ENCODE measurements at places on chromosomes 4 and X.

DNA sequence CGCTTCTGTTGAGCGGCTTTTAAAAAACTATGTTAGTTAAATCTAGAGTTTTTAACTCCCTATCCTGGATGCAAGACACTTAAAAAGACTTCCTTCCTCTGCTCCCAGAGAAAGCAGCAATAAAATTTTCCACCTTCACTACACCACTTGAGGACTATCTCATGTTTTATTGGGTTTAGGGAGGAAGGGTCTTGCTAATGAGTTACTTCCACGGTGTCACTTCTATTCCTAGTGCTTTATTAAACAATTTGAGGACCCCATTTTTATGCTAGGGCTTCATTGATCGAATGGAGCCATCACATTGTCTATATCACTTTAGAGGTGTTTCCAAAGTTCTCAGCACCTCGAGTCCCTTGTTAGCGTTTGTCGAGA lies 3.7 kb upstream of the STIM2 start:
- peak; percentile 54 for DNase-seq

- no peak for DNase-seq
Measured at GRCh38 chr4:48958582-48958981, 27.5 kb upstream of the CWH43 start.

- no peak for DNase-seq
Measured at GRCh38 chrX:38103857-38104812, 97.8 kb downstream of the SYTL5 start.

DNA sequence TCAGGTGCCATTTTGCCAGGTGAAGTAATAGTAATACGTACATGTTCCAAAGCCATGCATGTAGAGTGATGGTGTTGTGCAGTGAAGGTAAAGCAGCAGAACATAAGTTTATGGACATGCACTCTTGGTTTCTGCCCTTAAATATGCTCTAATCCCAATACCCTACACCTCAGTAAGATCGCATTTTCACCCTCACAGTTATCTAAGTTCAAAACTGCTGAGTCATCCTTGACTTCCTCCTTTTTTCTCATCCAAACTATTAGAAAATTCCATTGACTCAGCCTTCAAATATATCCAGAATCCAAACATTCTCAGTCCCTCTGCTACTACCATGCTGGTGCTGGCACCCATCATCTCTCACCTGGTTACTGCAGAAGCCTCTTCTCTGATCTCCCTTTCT lies 652.9 kb upstream of the IGFBP7 start:
- no peak for DNase-seq

- no peak for DNase-seq
Measured at GRCh38 chrX:48579259-48579658, 5.0 kb downstream of the RBM3 start.

- DNase-seq: no peak
Measured at GRCh38 chrX:120450163-120450562, 18.9 kb downstream of the LAMP2 start.

GRCh38 chr4:7747062-7747385 lies 192.6 kb downstream of the AFAP1 start:
- DNase-seq: peak; percentile 65

- DNase-seq: peak; percentile 81
Measured at GRCh38 chr4:68062501-68062900, 67.2 kb downstream of the TMPRSS11F start.

- no peak for DNase-seq
Measured at GRCh38 chr4:26355392-26356052, 34.7 kb downstream of the RBPJ start.

DNA sequence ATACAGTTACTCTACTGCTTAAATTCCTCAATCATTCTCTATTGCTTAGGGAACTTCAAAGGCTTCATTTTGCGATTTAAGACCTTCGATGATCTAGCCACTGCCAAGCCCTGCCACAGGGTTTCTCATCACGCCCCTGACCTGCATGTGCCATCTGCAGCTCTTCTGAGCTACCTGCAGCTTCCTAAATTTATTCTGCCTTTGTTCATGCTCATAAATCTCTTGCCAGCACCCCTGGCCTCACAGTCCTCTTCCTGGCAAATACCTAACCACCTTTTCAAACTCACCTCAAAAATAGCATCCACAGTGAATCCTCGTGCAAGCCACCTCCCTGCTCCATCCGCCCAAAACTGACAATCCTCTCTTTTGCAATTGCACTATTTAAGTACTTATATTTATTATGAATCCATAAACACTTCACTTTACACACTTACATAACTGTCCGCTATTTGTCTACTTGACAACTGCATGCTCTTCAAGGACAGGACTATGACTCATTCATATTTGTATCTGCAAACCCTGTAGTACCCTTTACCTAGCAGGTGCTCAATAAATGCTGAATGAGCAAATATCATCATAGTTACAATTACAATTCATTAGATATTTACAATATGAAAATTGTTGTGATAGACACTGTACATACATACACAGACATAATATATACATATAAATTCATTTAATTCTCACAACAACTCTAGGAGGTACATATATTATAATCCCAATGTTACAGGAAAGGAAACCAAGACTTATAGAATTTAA lies 280.0 kb upstream of the RASGEF1B start:
- DNase-seq: no peak

DNA sequence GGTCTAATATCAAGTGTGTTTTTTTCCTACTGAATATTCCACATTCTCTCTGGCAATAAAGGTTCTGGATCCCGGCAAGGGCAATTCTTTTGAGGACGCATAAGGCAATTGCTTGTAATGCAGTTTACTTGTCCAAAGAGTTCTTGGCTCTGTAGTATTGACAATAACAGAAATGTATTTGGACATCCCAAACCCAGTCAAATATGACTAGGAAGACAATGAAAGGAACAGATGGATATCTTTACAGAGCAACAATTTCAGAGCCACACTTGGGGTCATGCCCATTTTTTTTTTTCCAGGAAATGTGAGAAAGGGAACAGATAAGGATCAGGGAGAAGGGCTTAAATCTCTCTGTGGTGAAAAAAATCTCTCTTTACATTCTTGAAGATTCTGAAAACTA lies 12.2 kb downstream of the GK2 start:
- DNase-seq: no peak

- DNase-seq: no peak
Measured at GRCh38 chr4:8641931-8642650, 49.5 kb downstream of the CPZ start.

DNA sequence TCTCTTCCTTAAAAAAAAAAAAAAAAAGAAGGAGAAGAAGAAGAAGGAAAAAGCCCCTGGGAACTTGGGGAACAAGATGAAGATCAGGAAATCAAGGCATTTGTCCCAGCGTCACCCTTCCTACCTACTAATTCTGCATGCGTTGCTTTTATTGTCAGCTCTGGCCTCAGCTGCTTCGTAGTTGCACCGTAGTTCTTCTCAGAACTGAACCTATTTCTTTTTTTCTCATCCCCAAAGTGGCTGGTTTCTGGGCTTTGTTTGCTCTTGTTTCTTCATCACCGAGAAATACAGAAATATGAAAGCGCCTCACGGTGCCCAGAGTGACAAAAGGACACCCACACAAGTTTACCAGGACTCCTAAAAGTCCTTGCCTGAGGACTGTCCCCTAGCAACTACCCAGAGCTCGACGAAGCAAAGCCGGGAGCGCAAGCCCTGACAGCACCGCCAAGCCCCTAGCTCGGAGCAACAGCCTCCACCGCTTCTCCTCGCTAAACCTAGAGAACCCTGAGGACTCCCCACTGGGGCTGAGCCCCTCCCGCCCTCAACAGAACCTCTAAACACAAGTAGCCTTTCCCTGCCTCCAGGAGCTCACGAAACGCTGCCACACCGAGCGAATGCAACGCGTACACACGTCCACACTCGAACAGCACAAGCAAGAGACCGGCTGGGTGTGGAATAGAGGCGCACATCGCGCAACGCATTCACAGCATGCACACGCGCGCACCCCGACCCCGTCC lies 710 bp downstream of the PRKG2 start:
- no peak for DNase-seq

DNA sequence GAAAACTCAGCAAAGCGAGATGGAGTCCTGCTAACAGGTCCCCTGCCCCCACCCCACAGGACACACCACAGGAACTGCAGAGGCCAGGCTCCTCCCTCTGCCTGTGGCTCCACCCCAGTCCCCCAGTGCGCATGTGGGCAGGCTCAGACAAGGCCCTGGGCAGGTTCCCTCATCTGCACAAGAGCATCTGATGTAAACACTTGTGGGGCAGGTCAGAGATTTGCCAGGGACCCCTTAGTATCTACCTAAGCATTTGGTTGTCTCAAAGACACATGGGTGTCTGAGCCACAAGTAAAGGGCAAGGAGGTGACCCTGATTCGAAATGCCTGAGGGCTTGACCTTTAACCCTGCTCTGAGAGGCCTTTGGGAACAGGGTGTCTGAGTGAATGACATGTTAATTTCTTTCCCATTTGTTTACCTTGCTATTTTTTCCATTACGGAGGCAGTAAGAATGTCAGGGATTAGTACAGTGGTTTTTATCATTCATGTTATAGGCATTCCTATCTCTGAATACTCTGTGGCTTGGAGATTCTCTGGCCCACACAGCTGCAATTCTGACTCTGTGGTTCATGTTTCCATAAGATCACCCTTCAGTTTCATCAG lies 85.3 kb downstream of the ZNF518B start:
- DNase-seq: no peak

DNA sequence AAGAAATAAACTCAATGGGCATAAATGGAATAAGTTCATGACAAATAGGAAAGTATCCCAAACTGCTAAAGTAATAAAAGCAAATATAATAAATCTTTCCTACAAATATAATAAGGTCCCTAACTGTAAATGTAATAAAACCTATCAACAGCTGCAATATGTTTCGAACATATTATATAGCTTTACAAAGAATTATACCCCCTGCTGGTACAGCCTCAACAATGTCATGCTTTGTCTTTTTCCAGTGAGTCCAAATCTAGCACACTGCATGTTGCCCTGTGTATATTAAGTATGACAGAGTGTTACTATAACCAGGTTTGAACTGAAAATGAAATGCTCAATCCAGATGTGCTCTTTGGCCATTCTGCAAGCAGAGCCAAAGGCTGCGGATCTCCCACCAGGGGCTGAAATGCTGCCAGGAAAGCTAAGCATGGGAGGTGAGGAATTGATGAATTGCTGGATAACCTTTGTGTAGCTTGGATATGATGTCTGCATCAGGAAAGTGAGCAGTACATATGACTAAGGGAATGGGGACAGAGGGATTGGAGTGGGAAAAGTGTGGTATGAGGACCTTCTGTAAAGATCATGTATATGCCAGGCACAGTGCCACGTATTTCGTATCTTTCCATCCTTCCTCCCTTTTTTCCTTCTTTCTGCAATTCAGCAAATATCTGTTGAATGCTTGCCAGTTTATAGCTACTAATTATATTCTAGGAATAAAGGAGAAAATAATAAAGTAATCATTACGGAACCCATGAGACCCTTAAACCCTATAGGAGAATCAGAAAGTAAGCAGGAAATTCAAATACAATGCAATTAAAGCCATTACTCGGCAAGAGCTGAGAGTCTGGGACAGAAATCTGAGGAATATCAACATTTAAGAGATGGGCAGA lies 954.6 kb upstream of the LCORL start:
- DNase-seq: no peak

GRCh38 chr4:159871141-159871540 lies 768.3 kb downstream of the RAPGEF2 start:
- DNase-seq: no peak

GRCh38 chr4:2511645-2512131 lies 24.8 kb upstream of the FAM193A start:
- no peak for DNase-seq

- no peak for DNase-seq
Measured at GRCh38 chrX:7116081-7116480, 31.4 kb upstream of the STS start.

GRCh38 chr4:88280228-88280795 lies 4.0 kb downstream of the PPM1K start:
- DNase-seq: no peak

- no peak for DNase-seq
Measured at GRCh38 chr4:83855044-83855443, 319.1 kb downstream of the GPAT3 start.

DNA sequence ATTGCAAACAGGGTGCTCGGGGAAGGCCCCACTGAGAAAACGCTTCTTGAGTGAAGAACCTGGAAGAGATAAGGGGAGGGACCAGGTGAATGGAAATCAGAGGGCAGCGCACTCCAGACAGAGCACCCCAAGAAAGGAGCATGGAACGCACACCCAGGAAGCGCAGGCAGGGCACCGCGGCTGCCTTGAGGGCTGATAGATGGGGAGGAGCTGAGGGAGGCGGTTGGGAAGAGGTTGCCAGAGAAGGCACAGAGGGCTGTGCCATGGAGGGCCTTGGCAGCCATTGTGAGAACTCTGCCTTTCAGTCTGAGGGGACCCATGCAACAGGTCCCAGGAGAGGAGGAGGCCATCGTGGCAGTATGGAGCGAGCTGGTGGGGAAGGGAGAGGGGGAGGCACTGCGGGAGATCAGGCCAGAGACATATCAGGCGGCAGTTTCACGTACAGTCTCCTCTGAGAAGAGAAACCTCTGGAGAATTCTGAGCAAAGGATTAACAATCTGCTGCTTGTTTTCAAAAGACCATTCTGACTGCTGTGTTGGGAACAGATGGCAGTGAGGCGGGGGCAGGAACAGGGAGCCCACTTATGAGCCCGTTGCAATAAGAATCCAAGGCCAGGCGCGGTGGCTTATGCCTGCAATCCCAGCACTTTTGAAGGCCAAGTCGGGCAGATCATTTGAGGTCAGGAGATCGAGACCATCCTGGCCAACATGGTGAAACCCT lies 83.7 kb downstream of the PCYT1B start:
- peak; percentile 63 for DNase-seq

GRCh38 chr4:99816545-99817308 lies at the start of gene DAPP1:
DAPP1 (plus strand) TSS chr4:99816827; CDS start chr4:99816914, 87 bp downstream.
- peak; percentile 59 for DNase-seq

DNA sequence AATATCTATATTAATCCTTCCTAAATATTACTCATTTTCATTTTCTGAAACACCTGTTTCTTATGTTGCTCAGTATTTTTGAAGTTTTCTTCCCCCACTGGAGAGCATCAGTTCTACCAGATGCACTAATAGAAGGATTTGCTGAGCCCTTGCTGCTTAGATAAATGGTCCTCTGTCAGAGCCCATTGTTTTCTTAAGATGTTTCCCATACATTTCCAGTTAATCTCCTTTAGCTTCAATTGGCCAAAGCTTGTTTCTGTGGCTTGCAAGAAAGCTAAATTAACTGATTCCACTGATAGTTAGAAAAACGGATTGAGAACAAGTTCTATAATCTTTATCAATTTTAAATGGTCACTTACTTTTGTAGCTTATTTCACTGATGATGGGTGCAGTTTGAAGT lies 1425.5 kb downstream of the PCDH18 start:
- DNase-seq: no peak

- no peak for DNase-seq
Measured at GRCh38 chr4:147865926-147866325, 134.0 kb downstream of the ARHGAP10 start.

GRCh38 chrX:100363896-100364295 lies 46.2 kb downstream of the PCDH19 start:
- DNase-seq: no peak

GRCh38 chr4:63742882-63743281 lies 666.4 kb downstream of the TECRL start:
- DNase-seq: no peak

- peak; percentile 67 for DNase-seq
Measured at GRCh38 chrX:153499876-153500275, 5.1 kb downstream of the BGN start.
